Osteoblast (primary cell): ENCODE measurements at places on chromosomes 5 and 9.
A peak's percentile ranks its signal among the peaks of the same experiment; 100 is the strongest.

- DNase-seq: no peak
Measured at GRCh38 chr9:84271921-84272556, 68.5 kb downstream of the SLC28A3 start.

- no peak for DNase-seq
Measured at GRCh38 chr5:61051267-61051666, 106.3 kb downstream of the NDUFAF2 start.

- DNase-seq: peak; percentile 37
Measured at GRCh38 chr5:53944981-53945380, 365.4 kb downstream of the ARL15 start.

GRCh38 chr9:125749951-125750626, 2.9 kb downstream of the PBX3 start:
- DNase-seq: peak; percentile 53

DNA sequence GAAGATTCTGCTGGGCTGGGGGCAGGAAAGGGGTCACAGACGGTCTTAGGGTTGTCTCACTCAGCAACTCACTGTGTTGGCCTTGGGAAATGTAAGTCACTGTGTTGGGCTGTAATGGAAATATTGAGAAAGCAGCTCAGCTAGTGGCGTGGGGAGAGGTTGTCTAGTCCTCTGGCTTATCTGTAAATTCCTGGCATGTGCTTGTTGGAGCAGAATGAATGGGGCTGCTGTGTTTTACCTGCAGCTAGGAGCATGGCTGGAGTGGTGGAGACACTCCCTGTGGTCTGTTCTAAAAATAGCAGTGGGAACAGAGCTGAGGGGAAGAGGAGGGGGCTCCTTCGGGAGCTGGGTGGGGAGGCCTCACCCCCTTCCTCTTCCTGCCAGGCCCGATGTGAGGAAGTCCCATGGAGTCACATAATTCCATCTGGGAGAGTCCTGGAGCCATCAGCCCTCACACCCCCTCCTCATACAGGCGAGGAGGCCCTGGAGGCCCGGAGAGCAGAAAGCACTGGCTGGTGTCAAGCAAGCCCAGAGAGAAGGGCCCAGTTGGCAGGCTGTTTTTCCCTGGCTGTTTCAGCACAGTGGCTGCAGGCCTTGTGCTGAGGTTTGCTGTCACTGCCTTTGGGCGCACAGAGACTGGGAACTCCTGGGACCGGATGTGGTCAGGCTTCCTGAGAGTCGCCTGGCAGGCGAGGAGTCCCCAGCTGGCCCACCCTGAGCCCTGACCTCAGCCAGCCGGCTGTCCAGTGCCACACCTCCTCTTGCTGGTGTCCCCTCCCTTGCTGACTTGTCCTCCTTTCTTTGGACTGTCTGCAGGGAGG, 84.9 kb downstream of the RGS3 start:
- no peak for DNase-seq

DNA sequence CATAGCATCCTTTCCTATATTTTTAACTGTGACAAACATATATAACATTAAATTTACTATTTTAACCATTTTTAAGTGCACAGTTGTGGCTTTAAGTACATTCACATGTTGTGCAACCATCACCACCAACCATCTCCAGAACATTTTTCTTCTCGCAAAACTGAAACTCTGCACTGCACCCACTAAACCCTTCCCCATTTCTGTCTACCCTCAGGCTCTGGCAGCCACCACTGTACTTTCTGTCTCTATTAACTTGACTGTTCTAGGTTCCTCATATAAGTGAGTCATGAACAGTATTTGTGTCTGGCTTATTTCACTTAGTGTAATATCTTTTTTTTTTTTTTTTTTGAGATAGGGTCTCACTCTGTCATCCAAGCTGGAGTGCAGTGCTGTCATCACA, 25.5 kb downstream of the KCNMB1 start:
- DNase-seq: no peak

- DNase-seq: no peak
Measured at GRCh38 chr9:126489581-126490213, 124.0 kb upstream of the LMX1B start.

- DNase-seq: no peak
Measured at GRCh38 chr5:165617491-165617890, 2112.1 kb downstream of the MAT2B start.

DNA sequence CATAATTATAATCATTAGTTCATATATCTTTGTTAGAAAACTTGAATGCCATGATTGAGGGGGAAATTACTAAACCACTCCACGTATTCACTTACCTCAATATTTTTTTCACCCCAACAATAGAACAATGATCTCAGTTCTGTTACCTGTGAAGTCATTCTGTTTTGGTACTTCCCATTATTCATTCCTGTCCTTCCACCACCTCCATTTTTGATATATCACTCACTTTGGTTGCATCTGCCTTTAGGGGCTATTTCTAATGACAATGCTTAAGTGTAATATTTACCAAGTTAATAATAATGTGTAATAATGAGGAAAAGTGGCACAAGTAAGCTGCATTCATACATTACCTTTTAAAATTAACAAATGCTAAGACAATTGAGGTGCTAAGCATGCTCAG, 218.4 kb downstream of the SPATA31D1 start:
- DNase-seq: no peak

DNA sequence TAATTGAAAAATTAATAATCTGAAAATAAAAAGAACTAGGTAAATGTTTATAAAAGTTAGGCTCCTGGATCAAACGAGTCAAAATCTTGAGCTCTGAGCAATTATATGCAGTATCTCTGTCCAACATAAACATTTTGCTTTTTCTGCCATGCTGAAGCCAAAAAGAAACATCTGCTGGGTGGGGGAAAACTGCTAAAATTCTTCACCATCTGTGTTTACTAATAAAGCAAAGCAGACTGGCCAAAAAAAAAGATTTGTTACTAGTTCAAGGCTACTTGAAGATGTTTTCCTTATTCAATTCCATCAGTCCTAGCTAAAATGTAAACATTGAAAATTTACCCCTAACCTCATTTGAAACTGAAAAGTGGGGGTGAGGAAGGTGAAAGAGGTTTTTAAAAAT, 29.7 kb downstream of the GTF3C4 start:
- DNase-seq: no peak

DNA sequence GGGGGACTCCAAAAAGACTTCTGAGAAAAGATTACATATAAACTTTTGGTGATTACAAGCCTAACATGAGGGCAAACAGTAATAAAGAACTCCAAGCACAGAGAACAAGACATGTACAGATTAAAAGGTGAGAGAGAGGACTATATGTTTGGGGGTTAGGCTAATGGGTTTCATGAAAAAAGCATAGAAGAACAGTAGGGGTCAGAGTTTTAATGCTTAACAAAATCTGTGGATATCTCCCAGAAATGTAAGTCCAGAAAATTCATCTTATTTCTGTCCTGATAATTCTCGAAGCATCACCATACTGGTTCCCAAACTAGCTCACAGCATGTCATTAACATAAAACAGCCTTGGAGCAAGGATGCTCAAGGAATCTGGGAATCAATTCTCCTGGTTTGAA, 137.2 kb downstream of the ARRDC3 start:
- DNase-seq: no peak

DNA sequence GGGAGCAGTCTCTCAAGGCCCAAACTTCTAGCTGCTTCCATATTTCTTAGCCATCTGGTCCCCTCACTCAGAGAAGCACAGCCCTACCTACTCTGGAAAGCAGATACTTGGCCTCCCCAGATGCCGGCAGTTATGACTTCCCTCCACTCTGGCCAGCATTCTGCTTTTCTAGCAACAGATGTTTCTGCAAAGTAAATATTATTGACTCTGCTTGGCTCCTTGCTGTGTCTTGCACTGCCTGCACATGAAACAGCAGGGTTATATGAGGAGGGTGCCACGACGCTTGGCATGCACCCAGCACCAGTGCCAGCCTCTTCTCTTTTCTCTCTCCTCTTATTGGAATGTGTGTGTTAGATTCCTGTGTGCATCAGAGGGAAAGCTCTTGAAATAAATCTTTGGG, 99.7 kb downstream of the ARHGAP26 start:
- DNase-seq: peak; percentile 36

DNA sequence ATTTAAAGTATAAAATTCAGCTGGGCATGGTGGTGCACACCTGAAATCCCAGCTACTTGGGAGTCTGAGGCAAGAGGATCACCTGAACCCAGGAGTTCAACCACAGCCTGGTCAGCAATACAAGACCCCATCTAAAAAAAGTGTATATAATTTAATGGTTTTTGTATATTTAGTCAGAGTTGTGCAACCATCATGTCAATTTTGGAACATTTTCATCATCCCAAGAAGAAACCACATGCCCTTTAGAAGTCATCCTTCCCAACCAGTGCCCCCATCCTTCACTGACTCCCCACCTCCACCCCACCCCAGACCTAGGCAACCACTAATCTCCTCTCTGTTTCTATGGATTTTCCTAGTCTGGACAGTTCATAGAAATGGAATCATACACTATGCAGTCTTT, 18.8 kb upstream of the TEK start:
- no peak for DNase-seq

- DNase-seq: no peak
Measured at GRCh38 chr9:81755721-81756120, 66.4 kb upstream of the TLE1 start.

DNA sequence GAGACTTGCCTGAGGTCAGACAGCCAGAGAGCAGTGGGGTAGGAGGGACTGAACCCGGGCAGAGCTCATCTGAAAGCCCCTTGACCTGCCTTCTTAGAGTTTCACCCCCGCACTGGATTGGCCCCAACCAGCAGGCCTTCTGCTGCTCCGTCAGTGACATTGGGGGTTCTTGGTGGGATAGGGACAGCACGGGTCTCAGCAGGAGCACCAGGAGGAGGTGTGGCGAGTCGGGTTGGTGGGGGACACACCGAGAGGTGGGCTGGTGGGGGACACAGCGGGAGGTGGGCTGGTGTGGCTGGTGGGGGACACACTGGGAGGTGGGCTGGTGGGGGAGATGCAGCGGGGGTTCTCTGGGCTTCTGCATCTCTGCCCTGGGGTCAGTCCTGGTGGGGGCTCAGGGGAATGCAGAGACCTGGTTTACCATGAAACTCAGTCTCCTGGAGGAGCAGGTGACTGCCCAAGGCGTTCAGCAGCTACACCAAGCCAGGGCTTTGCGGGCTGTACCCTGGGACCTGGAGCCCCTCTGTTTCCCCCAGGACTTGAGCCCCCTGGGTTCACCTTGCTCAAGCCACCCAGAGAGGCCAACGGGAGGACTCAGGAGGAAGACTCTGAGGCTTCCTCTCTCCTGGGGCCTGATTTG, 28.1 kb upstream of the RNU6ATAC start:
- DNase-seq: peak; percentile 76

DNA sequence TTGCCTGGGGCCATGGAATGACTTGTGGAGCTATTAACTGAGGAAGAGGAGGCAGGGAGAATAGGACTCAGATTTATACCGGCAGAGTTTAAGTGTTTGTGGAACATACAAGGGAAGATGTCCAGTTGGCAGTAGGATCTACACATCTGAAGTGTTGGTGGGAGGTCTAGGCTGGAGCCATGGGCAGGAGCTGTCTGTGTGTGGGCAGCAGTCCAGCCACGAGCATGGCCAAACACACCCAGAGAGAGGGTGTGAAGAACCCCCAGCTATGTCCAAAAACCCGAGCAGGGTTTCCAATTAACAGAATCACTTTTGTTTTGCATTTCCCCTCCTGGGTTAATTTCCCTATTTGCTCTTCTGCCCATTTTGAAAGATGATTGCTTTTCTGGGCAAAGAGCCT, 393.7 kb downstream of the CDK5RAP2 start:
- DNase-seq: no peak

DNA sequence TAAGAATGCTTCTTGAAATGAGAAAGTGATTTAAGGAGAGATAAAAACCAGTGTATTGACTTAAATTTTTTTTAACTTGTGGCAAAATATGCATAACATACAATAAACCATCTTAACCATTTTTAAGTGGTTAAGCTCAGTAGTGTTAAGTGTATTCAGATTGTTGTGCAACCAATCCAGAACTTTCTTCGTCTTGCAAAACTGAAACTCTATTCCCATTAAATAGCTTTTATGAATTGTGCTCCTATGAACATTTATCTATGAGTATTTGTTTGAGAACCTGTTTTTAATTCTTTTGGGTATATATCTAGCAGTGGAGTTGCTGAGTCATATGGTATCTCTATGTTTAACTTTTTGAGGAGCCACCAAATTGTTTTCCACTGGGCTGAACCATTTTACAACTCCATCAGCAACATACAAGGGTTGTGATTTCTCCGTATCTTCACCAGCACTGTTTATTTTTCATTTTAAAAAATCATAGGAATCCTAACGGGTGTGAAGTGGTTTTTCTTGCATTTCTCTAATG, 76.6 kb upstream of the ACTBL2 start:
- DNase-seq: no peak

DNA sequence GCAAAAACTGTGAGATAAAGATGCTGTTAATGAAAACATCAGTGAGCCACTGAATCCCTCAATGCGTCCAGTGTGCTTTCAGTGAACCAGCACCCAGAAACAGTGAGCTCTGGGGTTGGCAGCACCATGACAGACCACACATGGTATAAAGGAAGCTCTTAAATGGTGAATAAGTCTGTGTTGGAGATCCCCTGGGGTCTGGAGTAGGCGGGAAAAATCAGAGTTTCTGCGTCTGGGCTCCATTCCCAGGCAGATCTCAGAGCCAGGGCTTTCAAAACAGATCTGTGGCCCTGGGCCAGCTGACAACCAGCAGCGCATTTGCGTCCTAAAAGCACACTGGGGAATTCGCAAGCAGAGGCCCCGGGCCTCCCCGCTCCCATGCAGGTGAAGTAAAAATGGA, 233.5 kb downstream of the FRMD3 start:
- DNase-seq: peak; percentile 88

DNA sequence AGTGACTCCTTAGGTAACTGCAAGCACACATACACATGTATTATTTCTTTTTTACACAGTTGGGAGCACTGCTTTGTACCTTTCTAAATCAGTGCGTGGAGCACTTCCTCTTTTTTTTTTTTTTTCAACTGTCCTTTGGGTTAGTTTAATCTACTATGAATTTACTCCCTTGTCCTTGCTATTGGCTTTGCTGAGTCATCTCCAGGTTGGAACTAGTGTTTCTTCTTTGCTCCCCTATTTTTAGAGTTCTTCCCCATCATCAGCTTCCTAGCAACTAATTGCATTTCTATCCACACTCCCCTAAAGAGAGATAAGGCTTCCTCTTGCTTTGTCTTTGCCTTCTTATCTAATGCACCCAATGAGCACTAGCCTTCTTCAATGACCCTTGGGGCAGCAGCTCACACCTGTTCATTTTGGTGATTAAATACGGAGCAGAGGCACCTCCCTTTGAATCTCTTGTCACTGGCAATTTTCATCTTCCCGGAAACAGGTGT, 24.3 kb downstream of the S100Z start:
- DNase-seq: no peak

DNA sequence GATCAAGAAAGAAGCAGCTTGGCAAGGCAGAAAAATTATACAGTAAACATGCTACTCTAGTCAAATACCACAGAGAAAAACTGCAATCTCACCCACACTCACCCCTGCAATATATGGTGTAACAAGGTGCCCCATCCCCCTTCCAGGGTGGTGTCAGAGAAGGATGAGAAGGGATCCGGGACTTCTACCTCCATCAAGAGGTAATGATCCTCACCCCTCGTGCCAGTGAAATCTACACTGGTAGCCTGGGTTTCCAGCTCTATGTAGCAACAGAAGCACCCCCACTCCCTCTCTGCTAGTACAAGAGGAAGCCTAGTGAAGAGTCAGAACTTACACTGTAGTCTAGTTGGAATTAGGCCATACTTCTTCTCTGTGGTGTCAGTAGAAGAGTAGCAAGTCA, 18.9 kb downstream of the SLCO4C1 start:
- no peak for DNase-seq

- DNase-seq: no peak
Measured at GRCh38 chr5:148817606-148818005, 8.8 kb upstream of the ADRB2 start.

GRCh38 chr5:77367741-77368140, 124.4 kb downstream of the WDR41 start:
- no peak for DNase-seq

- no peak for DNase-seq
Measured at GRCh38 chr5:61416010-61416409, 84.0 kb downstream of the ZSWIM6 start.
